ENCODE measurements at places on chromosomes 2 and 18. TPM values are rescaled to one million over a fixed set of nuclear protein-coding genes. Genes with fewer than 3 reads are reported as not detected.

GRCh38 chr18:7872569-7872968 lies 305.5 kb downstream of the PTPRM start:
- no peak for DNase-seq

Gene VWA3B
- total RNA-seq, result not detected

Gene PLGLB1
- 1.1 TPM for total RNA-seq

Gene STEAP3
- total RNA-seq, result 0.24 TPM

DNA sequence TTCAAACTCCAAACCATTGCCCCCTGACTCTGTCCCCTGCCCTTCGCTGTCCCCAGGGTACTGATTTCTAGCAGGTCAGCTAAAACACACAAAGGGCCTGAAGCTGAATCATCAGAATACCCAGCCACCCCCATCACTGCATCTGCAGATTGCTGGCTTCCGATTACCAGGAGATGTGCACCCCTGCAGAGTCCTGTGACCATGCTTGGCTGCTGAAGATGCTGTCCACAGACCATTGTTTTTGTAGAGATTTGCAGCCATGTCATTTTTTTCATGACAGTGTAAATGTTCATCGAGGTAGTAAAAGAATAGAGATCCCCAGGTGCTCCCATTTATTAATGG lies 463.3 kb downstream of the STK39 start:
- DNase-seq, result no peak

- no peak for DNase-seq
These were observed 7.7 kb downstream of the SLC4A3 start for GRCh38 chr2:219634951-219635751.

Gene RNF152
- total RNA-seq, result 1.2 TPM

- DNase-seq, result no peak
These were observed 141.9 kb upstream of the ID2 start for GRCh38 chr2:8539743-8540551.

Gene LIMS4
- 1.2 TPM for total RNA-seq

Gene CABLES1
- total RNA-seq, result 1.5 TPM

Gene SYT4
- not detected for total RNA-seq

GRCh38 chr18:75926811-75927210 lies 499.3 kb upstream of the SMIM21 start:
- DNase-seq, result no peak

DNA sequence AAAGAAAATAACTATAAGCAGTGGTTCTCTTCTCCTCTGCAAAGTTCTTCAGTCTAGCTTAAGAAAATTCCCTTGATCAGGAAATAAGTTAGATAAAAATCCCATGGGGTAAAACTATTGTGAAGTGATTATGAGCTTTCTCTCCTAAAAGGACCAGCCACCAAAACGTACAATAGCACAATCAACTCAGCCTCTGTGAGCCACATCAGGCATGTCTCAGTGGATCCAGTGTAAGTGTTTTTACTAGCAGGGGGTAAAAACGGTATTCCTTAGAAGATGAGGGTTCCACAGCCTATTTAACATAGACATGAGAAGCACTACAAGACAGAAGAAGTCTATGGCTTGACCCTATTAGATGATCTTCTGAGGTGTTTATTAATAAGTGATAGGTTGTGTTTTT lies 503.2 kb downstream of the PIK3C3 start:
- DNase-seq, result no peak

GRCh38 chr2:200466425-200467418 lies 43.1 kb downstream of the KCTD18 start:
- DNase-seq, result peak; percentile 32

DNA sequence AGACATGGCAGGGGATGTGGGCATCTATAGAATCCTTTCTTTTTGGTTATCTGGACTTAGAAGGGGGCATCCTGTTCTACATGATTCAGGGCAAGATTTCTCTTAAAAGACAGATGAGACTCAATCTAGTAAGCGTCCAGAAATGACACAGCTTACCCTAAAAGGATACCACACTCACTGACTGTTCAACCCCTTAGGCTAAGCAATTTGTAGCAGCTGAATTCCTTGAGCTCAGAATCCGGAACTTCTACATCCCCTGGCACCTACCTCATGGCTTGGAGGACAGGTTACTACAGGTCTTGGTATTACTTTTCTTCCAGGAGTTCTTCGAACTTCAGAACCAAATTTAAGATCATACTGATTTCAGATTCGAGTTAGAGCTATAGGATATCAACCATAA lies 138.4 kb downstream of the LAMA3 start:
- DNase-seq, result no peak

GRCh38 chr2:101806123-101806522 lies 108.6 kb downstream of the MAP4K4 start:
- DNase-seq, result peak; percentile 32

DNA sequence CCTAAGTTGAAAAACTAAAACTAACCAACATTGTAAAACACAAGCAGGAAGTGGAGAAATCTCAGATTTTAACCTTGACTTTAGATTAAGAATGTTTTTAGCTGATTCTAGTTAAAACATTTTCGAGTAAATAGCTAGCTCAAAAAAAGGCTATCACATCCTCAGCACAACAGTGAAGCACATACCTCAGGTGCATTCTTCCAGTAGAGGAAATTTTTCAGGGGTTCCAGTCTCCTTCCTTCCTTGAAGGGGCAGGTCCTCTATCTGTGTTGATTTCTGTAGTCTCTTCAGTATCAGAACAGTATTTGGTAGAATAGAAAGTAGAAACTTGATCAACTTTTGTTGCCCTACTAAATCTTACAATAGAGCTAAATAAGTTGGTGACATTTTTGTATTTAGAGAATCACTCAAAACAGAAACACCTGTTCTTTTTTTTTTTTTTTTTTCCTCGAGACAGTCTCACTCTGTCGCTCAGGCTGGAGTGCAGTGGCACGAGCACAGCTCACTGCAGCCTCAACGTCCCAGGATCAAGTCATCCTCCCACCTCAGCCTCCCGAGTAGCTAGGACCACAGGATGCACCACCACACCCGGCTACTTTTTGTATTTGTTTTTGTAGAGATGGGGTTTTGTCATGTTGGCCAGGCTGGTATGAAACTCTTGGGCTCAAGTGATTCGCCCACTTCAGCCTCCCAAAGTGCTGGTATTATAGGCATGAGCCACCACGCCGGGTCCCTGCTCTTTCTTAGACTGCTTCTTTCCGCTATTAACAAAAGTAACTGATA lies 6.9 kb upstream of the GPR155 start:
- DNase-seq, result no peak

DNA sequence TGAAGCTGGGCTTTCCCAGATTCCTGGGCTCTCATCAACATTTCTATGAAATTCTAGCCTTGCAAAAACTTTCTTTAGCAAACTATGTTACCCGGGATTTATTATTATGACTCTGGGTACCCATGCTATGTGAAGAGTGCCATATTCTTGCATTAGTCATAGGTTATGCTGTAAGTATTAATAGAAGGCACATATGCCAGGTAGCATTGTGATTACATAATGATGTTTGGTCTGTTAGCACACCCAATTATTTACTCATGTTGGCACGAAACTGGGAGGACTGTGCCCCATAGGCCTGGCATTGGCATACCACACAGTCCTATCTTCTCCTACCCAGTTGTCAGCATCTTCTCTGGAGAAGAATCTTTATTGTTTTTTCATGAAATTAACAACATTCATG lies 171.0 kb downstream of the SLC4A3 start:
- DNase-seq, result no peak

DNA sequence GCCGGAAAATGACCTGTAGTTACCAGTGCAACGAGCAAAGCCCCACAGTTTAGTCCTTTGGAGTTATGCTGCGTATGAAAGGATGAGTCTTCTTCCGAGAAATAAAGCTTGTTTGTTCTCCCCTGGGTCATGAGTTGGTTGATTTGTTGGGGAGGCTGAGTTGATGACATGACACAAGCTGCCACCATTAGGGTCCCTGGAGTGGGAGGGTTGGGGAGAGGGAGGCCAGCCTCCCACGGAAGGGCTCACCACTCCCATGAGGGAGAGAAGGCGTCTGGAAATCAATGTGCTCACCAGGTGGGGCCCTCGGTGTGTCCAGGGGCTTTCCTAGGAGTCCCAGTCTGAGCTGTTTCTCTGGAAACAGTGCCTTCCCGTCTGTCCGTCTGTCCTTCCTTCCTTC lies 7.4 kb upstream of the DGKD start:
- no peak for DNase-seq

Gene GPR55
- 1.6 TPM for total RNA-seq

Gene MBP
- 28.1 TPM for total RNA-seq

DNA sequence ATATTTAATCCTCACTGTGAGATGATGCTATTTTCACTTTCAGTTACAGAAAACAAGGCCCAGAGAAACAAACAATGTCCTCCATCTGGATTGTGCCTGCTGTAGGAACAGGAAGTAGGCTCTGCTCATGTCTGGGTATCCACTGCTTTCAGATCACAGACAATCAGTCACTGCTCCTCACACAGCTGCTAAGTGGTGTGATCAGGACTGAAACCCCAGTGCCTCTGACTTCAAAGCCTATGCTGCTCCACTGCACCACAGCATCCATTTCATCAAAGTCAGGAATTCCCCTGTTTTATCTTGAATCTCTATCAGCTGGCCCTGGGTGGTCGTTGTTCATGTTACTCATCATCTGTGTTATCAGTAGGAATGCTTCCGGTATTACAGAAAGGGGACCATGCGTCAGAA lies 303.8 kb upstream of the TRIB2 start:
- DNase-seq, result peak; percentile 10

GRCh38 chr2:126512026-126512425 lies 143.9 kb upstream of the GYPC start:
- no peak for DNase-seq

DNA sequence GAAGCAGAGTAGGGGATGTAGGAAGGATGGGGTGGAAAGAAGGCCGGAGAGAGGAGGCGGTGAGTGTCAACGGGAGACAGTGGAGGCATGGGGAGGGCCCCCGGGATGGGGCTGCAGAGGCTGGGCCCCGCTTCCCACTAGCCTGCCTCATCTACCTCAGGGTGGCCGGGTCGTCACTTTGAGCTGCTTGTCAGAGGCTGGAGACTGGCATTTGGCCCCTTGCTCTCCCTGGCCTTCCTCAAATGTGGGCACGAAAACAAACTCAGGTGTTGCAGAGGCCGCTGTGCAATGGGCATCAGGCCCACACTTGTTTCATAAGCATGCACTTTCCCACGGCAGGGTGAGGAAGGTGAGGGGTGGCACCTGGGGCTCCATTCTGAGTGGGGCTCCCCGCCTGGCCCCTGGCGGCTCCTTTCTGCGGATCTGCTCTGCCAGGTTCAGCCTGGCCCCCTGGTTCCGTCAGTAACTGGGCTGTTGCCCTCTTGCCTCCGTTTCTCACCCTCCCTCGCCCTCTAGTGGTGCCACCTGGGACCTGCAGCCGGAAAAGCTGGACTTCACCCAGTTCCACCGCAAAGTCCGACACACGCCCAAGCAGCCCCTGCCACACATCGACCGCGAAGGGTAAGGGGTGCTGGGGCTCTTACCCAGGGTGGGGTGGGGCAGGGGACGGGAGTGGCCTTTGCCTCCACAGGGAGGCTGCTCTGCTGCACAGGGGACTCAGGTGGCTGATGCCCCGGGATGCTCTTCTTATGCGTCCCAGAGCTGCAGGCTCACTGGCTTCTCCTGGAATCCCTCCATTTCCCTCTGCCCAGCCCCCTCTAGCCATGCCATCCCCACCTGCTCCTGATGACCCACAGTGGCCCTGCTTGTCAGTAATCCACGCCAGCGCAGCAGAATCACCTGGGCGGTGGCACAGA lies 125.4 kb downstream of the CTIF start:
- DNase-seq, result peak; percentile 45

DNA sequence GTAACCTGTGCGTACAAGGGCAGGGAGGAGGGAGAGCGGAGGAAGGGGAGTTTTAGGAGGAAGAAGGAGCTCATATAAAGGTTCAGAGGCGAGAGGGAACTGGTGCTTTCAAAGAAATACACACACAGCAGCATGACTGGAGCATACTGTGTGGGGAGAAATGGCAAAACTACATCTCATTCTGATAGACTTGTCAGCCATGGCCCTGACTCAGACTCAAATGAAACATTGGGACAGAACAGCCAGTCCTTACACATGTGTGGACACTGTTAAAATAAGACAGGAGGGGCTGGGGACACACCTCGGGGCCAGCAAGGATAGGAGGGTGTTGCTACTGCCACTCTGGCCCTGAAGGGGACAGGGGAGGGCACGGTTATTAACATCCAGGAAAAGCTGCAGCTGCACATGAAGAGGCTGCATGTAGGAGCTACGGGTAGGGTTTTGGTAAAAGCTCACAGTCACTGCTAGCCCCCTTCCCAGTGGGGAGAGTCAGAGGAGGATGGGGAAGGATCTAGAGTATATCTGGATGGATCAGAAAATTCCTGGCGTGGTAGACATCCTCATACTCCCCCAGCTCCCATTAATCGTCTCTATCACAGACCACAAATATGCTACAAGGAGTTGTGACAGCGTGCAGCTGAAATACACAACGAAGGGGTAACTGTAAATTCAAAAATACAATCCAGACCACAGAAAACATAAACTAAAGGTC lies 110.5 kb downstream of the GATA6 start:
- no peak for DNase-seq

GRCh38 chr2:158317642-158318041 lies 138.9 kb downstream of the CCDC148 start:
- no peak for DNase-seq

Gene CARF
- 1.4 TPM for total RNA-seq

Gene NTSR2
- not detected for total RNA-seq

DNA sequence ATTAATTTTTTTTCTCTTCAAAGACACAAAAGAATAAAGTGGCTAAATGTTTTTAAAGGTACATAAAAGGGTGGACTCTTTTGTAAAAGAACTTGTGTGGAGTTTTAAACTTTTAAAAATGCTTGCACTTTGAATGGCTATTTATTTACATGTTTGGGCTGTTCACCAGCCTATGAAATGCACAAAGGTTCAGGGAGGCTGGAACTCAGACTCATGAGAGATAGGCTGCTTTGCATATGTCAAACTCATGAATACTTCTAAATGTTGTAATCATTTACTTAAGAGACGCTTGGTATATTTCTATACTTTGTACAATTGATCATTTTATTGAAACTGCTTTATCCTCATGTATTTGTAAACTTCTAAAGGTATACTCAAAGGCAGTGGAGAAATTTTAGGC lies 79.9 kb downstream of the ZEB2 start:
- no peak for DNase-seq

DNA sequence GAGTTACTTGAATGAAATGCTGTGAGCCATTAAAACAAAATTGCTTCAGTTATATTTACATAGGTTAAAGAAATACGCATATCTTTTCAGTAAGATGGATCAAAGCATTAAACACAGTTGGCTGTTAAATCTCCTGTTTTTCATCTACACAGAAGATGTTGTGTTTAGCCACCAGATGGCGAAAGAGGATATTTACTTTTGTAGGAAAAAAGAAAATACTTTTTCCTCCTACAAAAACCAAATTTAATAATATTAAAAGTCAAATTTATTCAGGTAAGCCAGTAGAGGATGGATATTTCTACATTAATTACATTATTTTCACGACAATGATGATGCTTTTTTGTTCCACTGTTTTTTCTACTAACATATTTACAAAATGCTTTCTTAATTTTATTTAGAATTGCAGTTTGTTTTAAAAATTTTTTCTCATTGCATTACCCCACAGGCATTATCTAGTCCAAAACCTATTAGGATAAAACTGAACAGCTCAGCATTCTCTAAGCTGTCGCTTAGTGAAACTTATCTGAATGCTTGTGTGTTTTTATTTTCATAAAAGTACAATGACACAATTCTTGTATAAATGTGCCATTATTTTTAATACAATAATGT lies 173.7 kb downstream of the ASXL3 start:
- no peak for DNase-seq

All from activated T-cell treated with anti-CD3 and anti-CD28 coated beads, Interleukin-2, amount 50 U/mL, for 4 hours (primary cell).